ENCODE measurements at places on chromosomes 5 and 9.

DNA sequence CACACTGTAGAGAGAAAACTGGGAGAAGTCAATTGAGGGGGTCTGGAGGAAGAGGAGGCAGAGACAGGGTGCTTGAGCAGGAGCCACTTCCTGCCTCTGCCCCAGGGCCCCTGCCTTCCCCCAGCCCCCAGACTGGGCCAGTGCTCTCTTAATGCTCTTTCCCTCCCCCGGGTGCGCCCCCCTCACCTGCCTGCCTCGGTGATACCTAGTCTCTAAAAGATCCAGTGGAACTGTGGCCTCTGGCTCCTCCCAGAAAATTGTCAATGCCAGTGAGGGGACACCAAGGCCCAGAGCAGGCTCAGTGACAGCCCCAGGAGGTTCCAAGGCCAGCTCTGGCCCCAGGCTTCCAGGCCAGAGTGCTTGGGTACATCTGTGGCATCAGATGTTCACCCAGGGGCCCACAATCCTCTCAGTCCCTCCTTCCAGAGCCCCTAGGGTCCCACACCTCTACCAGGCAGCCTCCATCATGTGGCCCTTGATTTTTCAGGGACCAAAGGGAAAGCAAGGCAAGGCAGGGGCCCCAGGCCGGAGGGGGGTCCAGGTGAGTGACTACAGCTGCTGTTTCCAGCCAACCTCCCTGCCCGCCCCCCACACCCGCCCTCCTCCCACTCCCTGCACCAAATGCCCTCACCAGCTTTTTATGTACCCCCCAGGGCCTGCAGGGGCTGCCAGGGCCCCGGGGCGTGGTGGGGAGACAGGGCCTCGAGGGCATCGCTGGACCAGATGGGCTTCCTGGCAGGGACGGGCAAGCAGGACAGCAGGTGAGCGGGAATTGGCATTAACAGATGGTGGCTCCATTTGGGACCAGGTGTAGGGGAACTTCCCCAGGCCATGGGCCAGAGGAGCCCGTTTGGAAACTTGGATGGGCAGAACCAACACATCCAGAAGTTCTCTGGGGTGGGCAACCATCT lies 33.1 kb upstream of the ORM1 start:
- no peak for DNase-seq
- peaks cover 4% of the 10 kb centered on the region for H3K4me1 ChIP-seq
- no peaks in the 10 kb centered on the region for H3K36me3 ChIP-seq
- H3K27ac ChIP-seq: peak overlapping the region; percentile 78
- no peak overlapping the region for H3K4me3 ChIP-seq

- no peak overlapping the region for H3K27ac ChIP-seq
- no peak overlapping the region for H3K4me3 ChIP-seq
- no peaks in the 10 kb centered on the region for H3K4me1 ChIP-seq
- H3K36me3 ChIP-seq: no peaks in the 10 kb centered on the region
Measured at GRCh38 chr5:159906463-159906862, 9.8 kb upstream of the ADRA1B start.

- H3K4me1 ChIP-seq: peaks cover 12% of the 10 kb centered on the region
- no peaks in the 10 kb centered on the region for H3K27me3 ChIP-seq
- peaks cover 6% of the 10 kb centered on the region for H3K36me3 ChIP-seq
- no peak overlapping the region for H3K4me3 ChIP-seq
Measured at GRCh38 chr9:112863746-112864145, 26.9 kb downstream of the SLC46A2 start.

DNA sequence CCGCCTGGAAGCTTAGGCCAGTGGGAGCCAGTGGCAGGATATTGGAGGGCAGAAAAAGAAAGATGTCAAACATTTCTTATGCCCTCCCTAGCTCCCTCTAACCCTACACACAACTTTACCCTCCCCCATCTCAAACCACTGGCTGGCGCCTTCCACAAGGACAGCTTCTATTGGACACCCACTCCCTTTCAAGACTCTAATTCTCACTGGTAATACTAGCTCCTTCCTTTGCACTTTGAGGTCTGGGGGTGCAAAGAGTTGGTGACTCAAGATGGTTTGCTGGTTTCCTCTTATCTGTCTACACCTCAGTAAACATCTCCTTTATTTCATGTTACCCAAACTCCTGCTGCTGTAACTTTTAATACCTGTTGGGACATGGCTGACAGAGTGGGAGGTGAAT lies 11.6 kb upstream of the ITGA1 start:
- no peaks in the 10 kb centered on the region for H3K36me3 ChIP-seq
- H3K27me3 ChIP-seq: no peaks in the 10 kb centered on the region
- peaks cover 35% of the 10 kb centered on the region for H3K4me1 ChIP-seq
- peak; percentile 44 for DNase-seq

Measured in effector memory CD8-positive, alpha-beta T cell (primary cell).